Fibroblast of skin of left quadriceps (primary cell): ENCODE measurements at places on chromosomes 16 and 17.

GRCh38 chr17:56978441-56979090, 635 bp downstream of the SCPEP1 start:
- DNase-seq, result no peak

- no peak for DNase-seq
These were observed 510.6 kb downstream of the RBFOX1 start for GRCh38 chr16:7843261-7843660.

DNA sequence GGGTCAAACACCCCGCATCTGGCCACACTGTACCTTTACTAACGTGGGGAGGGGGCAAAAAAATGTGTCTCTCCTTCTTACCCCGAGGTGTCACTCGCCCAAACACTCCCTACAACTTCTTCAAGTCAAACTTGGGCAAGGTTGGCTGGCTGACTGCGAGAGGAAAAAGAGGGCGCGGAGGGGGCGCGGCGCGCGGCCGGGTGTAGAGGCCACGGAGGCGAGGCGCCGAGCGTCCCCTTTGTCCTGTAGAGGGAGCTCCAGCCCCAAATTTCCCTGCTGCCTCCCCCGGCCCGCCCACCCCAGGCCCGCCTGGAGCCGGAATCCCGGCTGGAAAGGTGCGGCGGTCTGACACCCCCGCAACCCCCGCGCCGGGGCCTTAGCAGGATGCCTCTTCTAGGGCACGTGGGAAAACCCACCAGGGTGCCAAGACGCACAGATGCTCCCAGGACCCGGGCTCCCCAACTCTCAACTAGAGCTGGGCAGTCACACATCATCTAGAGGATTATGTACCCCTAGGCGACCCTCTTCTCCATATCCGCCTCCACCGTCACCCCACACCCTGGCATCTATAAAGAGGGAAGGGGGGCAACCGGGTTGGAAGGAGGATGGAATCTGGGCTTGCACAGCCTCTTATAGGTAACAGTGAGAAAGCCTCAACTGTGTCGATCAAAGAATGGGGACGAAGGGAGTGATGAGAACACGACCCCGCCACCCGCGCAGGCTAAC, 4.2 kb downstream of the IRX3 start:
- DNase-seq, result no peak

GRCh38 chr16:59601452-59601851, 867.3 kb upstream of the GOT2 start:
- DNase-seq, result no peak

DNA sequence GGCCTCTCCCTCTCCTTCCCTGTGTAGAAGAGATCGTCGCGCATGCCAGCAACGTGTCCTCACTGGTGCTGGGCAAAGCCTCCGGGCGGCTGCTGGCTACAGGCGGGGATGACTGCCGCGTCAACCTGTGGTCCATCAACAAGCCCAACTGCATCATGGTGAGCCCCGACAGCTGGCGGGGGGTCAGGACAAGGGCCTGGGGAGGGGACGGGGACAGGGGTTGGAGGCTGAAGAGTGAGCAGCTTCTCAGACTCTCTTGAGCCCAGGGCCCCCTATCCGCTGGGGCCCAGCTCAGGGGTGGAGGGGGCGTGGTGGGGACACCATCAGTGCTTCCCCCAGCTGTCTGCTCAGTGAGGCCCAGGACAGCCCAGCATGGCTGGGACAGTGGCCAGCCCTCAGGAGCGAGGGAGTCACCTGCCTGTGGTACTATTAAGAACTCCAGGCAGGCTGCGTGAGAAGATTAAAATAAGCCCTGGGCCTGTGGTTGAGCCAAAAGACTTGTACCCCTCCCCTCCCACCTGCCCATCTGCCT, 6.2 kb downstream of the KATNB1 start:
- no peak for DNase-seq

- DNase-seq, result peak; percentile 99
These were observed 965 bp upstream of the PHF12 start for GRCh38 chr17:28951991-28952975.

- no peak for DNase-seq
These were observed 229.6 kb upstream of the TNRC6C start for GRCh38 chr17:77728871-77729270.

DNA sequence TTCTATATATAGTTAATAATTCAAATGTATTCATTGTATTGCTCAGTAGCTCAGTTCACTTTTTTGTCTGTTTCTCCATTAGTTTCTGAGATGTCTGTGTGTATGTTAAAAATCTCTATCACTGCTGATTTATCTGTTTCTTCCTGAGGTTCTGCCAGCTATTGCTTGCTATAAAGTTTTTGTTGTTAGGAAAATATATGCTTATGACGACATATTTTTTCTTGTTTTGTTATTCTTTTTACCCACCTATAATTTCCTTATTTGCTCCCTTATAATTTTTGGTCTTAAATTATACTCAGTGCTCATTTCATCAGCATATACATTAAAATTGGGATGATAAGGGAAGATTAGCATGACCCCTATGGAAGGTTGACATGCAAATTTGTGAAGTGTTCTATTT, 200.6 kb downstream of the GSG1L start:
- no peak for DNase-seq

GRCh38 chr17:33302394-33302793, 9.3 kb upstream of the ASIC2 start:
- DNase-seq, result no peak

GRCh38 chr17:73770115-73770848, 126.0 kb upstream of the SDK2 start:
- peak; percentile 79 for DNase-seq

GRCh38 chr17:76232342-76232741, 8.0 kb downstream of the RNF157 start:
- peak; percentile 87 for DNase-seq

- DNase-seq, result no peak
These were observed 161.4 kb upstream of the MPHOSPH6 start for GRCh38 chr16:82331397-82331796.

GRCh38 chr17:33944826-33945225, 310.3 kb upstream of the CCL2 start:
- no peak for DNase-seq

GRCh38 chr16:23597003-23597756, 1.1 kb upstream of the NDUFAB1 start:
- DNase-seq, result no peak

DNA sequence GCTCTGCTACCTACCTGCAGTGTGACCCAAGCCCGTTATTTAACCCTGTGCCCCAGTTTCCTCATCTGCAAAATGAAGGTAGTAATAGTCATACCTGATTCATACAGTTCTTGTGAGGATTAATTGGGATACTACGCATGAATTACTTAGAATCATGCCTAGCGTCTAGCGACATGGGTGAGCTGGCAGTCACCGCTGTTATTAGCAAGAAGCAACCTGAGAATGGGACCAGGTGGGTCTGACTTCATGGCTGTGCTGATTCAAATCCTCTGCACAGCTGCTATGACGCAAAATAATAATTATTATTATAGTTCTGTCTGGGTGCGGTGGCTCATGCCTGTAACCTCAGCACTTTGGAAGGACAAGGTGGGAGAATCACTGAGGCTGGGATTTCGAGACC, 7.9 kb downstream of the SOCS1 start:
- no peak for DNase-seq

- DNase-seq, result no peak
These were observed 10.7 kb upstream of the GFAP start for GRCh38 chr17:44925731-44926697.

DNA sequence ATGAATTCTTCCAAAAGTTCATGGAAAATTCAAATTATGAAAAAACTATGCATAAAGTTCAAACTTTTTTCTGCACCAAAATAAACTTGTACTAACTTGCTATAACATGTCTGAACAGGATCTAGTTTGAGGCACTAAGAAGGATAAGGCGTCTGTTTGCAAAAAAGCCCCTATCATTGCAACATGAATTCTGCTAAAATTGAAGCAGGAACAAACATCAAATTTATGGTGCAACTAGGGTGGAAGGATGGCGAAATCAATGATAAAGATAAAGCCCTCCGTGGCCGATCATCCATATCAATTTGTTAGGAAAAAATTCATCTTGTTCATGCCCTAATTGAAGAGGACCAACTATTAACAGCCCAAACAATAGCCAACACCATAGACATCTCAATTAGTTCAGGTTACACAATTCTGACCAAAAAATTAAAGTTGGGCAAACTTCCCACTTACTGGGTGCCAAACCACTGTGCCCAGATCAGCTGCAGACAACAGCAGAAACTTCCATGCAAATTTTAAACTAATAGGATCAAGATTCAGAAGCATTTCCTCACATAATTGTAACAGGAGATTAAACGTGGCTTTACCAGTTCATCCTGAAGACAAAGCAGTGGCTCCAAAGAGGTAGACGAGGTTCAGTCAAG, 12.9 kb downstream of the IL21R start:
- DNase-seq, result no peak

DNA sequence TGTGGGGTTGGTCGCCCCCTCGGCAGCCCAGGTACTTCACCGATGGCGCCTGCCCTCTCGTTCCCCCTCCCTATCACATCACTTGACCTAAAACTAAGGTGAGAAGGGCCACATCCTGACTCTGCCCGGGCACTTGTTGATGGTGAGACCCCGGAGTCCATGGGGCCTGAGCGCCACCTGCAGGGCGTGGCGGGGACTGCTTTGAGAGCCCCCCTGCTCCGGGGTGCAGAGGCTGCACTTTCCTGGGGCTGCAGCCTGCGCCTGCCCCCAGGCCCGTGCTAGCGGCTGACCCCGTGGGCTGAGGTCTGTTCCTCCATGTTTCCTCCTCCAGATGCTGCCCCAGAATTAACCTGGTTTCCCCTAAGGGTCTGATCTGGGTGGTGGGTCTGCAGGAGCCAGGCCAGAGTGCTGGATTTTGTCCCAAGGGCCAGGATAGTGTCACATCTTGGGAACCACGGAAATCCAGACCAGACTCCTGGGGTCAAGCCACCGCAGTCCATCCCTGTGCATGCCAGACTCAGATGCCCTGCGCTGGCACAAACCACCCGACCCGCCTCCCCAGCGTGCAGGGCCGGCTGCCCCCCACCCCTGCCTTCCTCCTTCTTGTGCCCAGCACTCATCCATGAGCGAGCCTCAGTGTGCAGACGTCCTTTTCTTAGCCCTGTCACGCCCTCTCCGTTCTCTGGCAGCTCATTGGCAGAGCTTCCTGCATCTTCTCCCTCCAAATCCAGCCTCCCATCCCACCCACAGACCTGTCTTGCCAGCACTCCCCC, 2.7 kb downstream of the NDUFAF8 start:
- no peak for DNase-seq

DNA sequence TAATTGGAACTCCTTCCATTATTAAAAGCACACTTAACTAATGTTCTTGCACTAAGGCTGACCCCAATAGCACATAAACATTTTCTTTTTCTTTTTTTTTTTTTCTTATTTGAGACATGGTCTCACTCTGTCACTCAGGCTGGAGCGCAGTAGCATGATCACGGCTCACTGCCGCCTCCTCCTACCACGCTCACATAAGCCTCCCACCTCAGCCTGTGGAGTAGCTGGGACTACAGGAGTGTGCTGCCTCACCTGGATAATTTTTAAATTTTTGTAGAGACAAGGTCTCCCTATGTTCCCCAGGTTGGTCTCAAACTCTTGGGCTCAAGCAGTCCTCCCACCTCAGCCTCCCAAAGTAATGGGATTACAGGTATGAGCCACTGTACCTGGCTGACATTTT, 1.2 kb upstream of the ZNF652 start:
- no peak for DNase-seq

DNA sequence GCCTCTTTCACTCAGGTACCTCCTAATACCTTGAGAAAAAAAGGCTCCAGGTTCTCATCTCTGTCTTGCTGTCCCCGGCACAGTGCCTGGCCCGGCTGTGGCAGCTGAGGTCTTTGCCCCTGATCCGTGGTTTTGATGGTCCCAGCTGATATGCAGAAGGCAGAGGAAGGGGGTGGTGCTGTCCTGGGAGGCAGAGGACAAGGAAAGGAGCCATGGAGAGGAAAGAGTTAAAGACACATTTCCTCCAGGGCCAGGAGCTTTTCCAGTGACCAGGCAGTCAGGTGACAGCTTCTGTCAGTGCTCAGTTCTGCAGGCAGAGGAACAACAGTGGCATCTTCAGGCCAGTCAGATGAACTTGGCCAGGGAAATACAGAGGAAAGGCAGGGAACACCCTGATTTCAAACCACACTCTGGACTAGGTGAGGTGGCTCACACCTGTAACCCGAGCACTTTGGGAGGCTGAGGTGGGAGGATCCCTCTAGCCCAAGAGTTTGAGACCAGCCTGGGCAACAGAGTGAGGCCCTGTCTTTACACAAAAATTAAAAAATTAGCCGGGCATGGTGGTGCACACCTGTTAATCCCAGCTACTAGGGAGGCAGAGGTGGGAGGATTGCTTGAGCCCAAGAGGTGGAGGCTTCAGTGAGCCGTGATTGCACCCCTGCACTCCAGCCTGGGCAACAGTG, 3.3 kb upstream of the COG1 start:
- DNase-seq, result no peak

DNA sequence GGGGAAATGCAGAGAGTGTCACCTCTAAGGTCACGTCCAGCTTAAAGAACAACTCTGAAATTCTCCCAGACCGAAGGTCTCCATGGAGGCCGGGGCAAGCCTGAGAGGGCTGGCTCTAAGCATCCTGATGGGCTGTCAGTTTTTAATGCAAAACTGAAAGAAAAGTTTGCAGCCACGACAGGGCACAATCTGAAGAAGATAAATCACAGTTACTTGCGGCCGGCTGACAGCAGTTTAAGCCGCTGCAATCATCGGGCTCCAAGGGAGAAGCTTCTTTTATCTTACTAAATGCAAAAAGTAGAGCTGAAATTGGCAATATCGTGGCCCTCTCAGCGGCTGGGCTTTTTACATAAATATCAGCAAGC, 168.8 kb downstream of the CYLD start:
- DNase-seq, result no peak

GRCh38 chr16:8588682-8589056, 1.6 kb downstream of the TMEM114 start:
- DNase-seq, result no peak

DNA sequence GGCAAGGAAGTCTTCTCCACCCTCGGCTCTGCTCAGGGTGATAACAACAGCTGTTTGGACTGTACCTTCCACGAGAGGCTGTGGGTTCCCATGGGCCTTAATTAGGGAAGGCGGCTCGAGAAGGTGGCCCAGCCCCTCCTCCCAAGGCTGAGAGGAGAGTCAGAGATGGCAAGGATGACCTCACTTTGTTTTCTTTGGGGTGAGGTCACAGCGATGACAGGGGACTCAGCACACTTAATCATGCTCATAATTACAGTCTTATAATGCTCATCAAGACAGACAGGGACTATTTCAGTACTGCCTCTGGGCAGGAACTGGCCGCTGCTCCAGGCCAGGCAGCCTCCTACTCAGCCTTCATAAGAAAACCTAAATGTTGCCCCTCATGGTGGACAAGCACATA, 19.7 kb downstream of the WFDC1 start:
- no peak for DNase-seq

GRCh38 chr17:78852709-78853121, 12.1 kb upstream of the USP36 start:
- no peak for DNase-seq

GRCh38 chr17:50533185-50533584, 650 bp downstream of the EPN3 start:
- no peak for DNase-seq

- no peak for DNase-seq
These were observed 22.9 kb downstream of the KLHDC4 start for GRCh38 chr16:87742781-87743490.
